Thyroid gland (tissue), 4 donors: ENCODE measurements at places on chromosomes 3 and 15.

DNA sequence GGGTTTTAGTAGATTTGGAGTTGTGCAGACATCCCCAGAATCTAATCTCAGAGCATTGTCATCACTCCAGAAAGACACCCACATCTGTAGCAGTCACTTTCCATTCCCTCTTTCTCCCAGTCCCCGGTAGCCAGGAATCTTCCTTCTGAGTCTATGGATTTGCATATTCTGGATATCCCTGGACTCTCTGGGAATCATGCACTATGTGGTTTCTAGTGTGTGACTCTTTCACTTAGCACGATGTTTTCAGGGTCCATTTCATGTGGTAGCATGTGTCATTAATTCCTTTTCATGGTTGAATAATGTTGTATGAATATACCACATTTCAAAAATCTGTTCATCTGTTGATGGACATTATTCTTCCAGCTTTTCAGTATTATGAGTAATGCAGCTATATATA is 29.3 kb downstream of the FBLN2 start:
- H3K4me1 ChIP-seq, result no peaks in the 10 kb centered on the region
- no peak overlapping the region for H3K4me3 ChIP-seq

DNA sequence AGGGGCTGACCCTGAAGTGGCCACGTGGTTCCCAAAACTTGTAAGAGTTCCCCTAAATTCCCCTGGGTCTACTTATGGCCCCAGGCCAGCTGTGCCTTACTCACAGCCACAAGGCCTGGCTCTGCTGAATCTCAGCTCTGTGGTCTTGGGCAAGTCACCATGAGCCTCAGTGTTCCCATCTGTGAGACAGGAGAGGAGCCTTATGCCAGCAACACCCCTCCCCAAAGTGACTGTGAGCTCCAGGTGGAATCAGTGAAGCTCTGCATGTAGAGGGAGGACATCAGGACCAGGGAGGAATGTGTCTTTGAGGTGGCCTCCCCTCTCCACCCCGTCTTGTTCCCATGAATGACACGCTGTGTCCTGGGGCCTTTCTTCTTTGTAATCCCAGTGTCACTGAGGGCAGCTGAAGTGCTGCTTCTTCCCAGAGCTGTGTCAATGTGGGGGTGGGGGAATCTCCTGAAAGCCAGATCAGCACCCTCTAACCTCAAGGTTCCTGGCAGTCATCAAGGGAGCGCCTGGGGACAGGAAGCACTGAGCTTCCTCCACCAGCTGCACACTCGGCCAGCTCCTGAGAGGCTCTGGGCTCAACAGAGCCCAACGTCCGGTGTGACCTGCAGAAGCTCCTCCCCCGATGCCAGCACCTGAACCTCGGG is 258.9 kb downstream of the UACA start:
- H3K4me3 ChIP-seq, result no peak overlapping the region
- no peaks in the 10 kb centered on the region for H3K27me3 ChIP-seq
- peaks cover 12% of the 10 kb centered on the region for H3K4me1 ChIP-seq
- no peak overlapping the region for H3K27ac ChIP-seq
- no peaks in the 10 kb centered on the region for H3K36me3 ChIP-seq
- peak; percentile 29 for DNase-seq

- no peaks in the 10 kb centered on the region for H3K27me3 ChIP-seq
- no peak overlapping the region for H3K27ac ChIP-seq
- H3K4me1 ChIP-seq, result no peaks in the 10 kb centered on the region
- no peak overlapping the region for H3K4me3 ChIP-seq
- no peak for DNase-seq
- no peaks in the 10 kb centered on the region for H3K36me3 ChIP-seq
Observed at GRCh38 chr15:59280855-59281254, 74.2 kb downstream of the LDHAL6B start.

- no peaks in the 10 kb centered on the region for H3K27me3 ChIP-seq
- DNase-seq, result no peak
- H3K4me3 ChIP-seq, result no peak overlapping the region
- no peaks in the 10 kb centered on the region for H3K36me3 ChIP-seq
- H3K27ac ChIP-seq, result no peak overlapping the region
- no peaks in the 10 kb centered on the region for H3K4me1 ChIP-seq
Observed at GRCh38 chr15:94673801-94674200, 442.4 kb downstream of the MCTP2 start.

DNA sequence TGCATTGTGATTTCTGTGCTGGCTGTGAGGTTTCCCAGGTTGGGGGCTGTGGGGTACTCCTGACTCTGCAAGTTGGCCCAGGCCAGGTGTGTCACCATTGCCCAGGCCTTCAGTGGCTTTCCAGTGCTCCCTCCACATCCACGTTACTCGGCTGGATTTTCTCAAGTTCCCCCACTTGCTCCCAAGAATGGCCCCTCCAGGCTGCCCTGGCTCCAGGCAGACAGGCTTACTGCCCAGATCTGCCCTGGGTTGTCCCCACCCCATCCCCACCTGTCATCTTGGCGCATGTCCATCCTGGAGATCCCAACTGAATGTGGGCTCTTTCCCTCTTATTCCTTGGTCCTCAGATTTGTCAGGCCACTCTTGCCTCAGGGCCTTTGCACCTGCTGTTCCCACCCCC is 3.6 kb downstream of the APBA2 start:
- H3K4me3 ChIP-seq, result no peak overlapping the region
- H3K27me3 ChIP-seq, result no peaks in the 10 kb centered on the region
- H3K4me1 ChIP-seq, result peaks cover 15% of the 10 kb centered on the region
- H3K36me3 ChIP-seq, result no peaks in the 10 kb centered on the region
- no peak for DNase-seq

DNA sequence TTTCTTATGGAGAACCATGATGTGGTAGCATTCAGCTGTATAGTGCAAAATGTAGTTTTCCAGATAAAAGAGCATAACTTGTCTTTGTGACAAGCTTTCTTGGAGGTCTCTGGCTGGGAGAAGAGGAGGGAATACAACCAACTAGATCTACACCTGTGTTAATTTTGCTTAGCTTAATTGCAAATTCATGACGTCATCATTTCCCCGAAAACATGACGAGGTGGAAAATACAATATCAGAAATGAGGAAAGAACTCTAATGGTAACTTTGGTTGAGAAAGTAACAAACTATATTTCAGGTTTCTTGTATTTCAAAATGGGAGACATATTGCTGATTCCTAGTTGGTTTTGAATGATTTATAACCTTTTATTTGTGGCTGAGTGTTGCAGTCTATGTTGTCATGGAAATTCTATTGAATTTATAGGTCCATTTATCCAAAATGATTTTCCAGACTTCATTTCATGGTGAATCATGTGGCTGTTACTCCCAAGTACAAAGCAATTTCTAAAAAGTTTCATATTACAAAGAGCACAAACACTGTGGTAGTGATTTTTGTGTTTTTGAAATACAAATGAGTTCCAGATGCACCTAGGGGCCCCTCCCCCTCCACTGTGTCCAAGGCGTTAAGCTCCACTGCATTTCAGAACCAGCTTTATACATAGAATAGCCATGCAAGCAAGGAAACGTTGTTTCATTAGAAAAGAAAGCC is 307.2 kb downstream of the FEZF2 start:
- H3K27ac ChIP-seq, result no peak overlapping the region
- DNase-seq, result no peak
- H3K4me1 ChIP-seq, result no peaks in the 10 kb centered on the region
- H3K27me3 ChIP-seq, result no peaks in the 10 kb centered on the region

GRCh38 chr3:195692781-195693427 is 27.9 kb upstream of the MUC20 start:
- H3K27ac ChIP-seq, result no peak overlapping the region
- no peak for DNase-seq
- H3K4me3 ChIP-seq, result no peak overlapping the region
- no peaks in the 10 kb centered on the region for H3K4me1 ChIP-seq
- H3K27me3 ChIP-seq, result no peaks in the 10 kb centered on the region

DNA sequence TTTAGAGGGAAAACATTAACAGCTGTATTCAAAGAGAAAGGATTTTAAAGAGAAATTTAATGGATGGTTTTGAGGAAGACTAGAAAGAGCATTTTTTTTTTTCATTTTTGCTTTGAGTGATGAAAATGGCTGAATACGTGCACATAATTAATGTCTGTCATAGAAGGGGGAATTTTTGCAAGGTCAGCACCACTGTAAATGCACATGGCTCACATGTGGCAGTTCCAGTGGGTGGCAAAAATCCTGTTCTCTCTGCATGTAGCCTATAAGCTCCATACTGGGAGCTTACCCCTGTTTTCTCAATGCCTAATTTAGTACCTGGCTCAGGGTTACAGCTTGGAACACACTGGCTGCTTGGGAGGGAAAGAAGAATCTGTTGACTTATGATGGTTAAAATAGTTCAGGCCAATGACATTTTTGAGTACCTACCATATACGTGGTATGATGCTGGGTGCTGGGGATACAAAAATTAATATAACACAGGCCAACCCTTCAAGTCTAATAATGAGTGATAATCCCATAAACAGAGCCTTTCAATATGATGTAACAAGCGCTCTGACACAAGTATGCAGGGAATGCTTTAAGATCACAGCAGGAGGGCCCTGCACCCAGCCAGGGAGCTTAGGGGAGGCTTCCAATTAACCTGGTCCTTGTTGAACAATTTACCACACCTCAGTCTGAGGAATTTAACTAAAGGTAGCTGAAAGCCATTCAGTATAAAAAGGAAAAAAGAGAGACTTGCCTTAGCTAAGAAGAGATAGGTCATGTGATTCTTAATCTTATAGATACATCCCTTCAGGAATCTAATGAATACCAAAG is 33.0 kb downstream of the HSPBAP1 start:
- no peaks in the 10 kb centered on the region for H3K27me3 ChIP-seq
- DNase-seq, result peak; percentile 75
- peak overlapping the region; percentile 39 for H3K27ac ChIP-seq
- no peak overlapping the region for H3K4me3 ChIP-seq

- H3K4me3 ChIP-seq, result no peak overlapping the region
- no peak for DNase-seq
- H3K36me3 ChIP-seq, result no peaks in the 10 kb centered on the region
- no peaks in the 10 kb centered on the region for H3K4me1 ChIP-seq
- H3K27me3 ChIP-seq, result no peaks in the 10 kb centered on the region
Observed at GRCh38 chr3:155782390-155782953, 23.6 kb downstream of the C3orf33 start.

GRCh38 chr3:4993276-4994143 is 14.3 kb downstream of the BHLHE40 start:
- no peak overlapping the region for H3K4me3 ChIP-seq
- no peaks in the 10 kb centered on the region for H3K36me3 ChIP-seq
- H3K4me1 ChIP-seq, result peaks cover 24% of the 10 kb centered on the region
- no peak overlapping the region for H3K27ac ChIP-seq
- DNase-seq, result no peak

DNA sequence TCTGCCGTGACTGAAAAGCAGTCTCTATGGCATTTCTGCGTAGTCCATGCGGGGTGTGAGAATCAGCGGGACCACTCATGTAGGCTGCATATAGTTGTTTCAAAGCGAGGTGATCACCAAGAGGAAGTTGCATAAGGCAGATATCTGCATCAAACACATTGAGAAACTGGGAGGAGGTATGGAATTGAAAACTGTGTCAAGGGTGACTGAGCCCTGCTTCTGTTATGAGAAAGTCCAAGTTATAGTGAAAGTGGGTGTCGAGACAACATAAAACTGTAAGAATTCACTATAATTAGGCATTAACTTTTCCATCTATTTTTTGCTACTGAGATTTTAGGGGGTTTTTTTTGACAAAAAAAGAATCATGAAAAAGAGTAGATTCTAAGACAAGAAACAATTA is 109.3 kb downstream of the ZIC1 start:
- H3K4me1 ChIP-seq, result no peaks in the 10 kb centered on the region
- DNase-seq, result no peak
- no peaks in the 10 kb centered on the region for H3K27me3 ChIP-seq
- H3K27ac ChIP-seq, result no peak overlapping the region

GRCh38 chr3:51669241-51670052 is 1.6 kb upstream of the TEX264 start:
- H3K36me3 ChIP-seq, result no peaks in the 10 kb centered on the region
- no peak overlapping the region for H3K27ac ChIP-seq
- peaks cover 40% of the 10 kb centered on the region for H3K4me1 ChIP-seq
- no peaks in the 10 kb centered on the region for H3K27me3 ChIP-seq
- no peak overlapping the region for H3K4me3 ChIP-seq

DNA sequence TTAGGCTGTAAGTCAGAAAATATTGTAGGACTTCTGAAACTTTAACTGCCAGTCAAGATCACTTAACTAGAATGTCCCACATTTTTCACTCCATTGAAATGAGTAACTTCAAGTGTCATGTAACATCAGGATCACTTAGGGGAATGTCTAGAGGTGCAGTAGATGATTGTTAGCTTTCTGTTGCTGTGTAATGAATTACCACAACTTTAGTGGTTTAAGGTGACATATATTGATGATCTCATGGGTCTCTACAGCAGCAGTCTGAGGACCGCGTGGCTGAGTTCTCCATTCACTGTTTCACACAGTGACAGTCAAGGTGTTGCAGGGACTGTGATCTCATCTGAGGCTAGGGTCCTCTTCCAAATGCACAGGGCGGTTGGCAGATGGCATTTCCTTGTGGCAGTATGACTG is 82.7 kb downstream of the SLC25A26 start:
- H3K4me3 ChIP-seq, result no peak overlapping the region
- peaks cover 2% of the 10 kb centered on the region for H3K4me1 ChIP-seq
- no peak for DNase-seq
- H3K27ac ChIP-seq, result no peak overlapping the region

DNA sequence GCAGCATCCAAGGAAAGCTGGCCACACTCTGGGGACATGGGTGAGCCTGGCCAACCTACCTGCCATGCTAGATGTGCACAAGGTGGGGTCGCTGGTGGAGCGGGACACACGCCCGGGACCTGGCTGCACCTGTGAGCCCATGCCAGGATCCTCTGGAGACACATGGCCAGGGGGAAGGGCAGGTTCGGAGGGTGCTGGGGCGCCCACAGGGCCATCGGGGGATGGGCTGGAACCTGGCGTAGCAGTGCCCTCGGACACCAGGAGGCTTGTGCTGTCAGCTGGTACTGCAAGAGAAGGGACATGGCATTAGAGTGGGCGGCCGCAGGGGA is 143.4 kb downstream of the NSMCE3 start:
- H3K36me3 ChIP-seq, result no peaks in the 10 kb centered on the region
- H3K4me1 ChIP-seq, result no peaks in the 10 kb centered on the region
- DNase-seq, result no peak
- H3K27ac ChIP-seq, result no peak overlapping the region
- H3K27me3 ChIP-seq, result no peaks in the 10 kb centered on the region

- H3K4me3 ChIP-seq, result no peak overlapping the region
- DNase-seq, result no peak
- H3K27me3 ChIP-seq, result no peaks in the 10 kb centered on the region
- peaks cover 5% of the 10 kb centered on the region for H3K36me3 ChIP-seq
Observed at GRCh38 chr15:43184407-43185124, 637 bp upstream of the CCNDBP1 start.

DNA sequence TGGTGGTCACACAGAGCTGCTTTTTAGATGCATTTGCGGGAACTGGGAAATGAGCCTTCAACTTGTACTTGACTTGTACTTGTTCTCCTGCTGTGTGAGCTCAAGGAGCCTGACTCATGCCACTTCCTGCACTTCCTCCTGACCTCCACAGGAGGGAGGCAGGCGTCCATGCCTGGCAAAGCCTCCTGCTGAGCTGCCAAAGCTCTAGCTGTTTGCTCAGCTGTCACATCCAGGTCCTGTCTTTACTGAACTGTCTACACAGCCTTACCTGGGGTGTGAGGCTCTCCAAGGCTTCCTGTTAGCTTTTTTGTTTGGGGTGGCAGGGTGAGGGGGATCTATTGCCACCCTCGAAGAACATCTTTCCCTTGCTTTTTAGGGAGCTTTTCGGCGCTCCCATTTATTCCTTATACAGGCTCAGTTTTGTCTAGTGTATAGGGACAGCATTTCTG is 6.4 kb downstream of the THPO start:
- DNase-seq, result peak; percentile 87
- peaks cover 10% of the 10 kb centered on the region for H3K36me3 ChIP-seq
- H3K27me3 ChIP-seq, result no peaks in the 10 kb centered on the region
- H3K4me3 ChIP-seq, result no peak overlapping the region
- no peak overlapping the region for H3K27ac ChIP-seq

- DNase-seq, result no peak
- no peaks in the 10 kb centered on the region for H3K27me3 ChIP-seq
- no peak overlapping the region for H3K27ac ChIP-seq
- no peaks in the 10 kb centered on the region for H3K4me1 ChIP-seq
Observed at GRCh38 chr3:72990701-72991395, 5.8 kb upstream of the PPP4R2 start.
